ENCODE measurements at places on chromosomes 11 and 22.

DNA sequence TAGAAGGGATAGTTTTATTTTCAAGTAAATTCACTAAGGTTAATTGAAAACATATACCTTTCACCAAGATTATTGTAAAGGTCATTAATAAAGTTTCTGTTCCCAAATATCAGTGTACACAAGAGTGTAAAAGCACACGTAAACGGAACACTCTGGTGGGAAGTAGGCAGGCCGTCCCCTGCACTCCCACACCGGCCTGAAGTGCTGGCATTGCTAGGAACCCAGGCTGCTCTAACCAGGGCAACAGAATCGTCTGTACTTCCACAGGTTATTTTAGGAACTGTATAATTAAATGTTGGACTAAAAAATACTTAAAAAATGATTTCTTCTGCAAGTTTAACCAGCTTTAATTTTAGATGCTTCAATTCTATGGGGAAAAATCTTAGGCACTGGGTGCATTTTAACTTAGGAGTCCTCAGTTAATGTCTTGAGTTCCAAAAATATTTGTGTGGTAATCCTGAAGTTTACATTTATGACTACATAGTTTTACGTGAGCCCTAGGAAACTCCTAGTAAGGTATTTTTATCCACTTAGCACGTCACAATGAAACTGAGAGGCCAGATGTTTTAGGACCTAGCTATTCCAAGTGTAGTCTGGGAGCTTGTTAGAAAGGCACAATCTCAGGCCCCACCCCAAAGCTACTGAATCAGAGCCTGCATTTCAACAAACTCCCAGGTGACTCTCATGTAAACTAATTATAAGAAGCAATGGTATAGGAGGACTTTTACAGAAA lies 31.2 kb downstream of the KMT5B start:
- no peak for DNase-seq

GRCh38 chr11:113377681-113378412 lies 9.7 kb upstream of the ANKK1 start:
- DNase-seq = no peak

DNA sequence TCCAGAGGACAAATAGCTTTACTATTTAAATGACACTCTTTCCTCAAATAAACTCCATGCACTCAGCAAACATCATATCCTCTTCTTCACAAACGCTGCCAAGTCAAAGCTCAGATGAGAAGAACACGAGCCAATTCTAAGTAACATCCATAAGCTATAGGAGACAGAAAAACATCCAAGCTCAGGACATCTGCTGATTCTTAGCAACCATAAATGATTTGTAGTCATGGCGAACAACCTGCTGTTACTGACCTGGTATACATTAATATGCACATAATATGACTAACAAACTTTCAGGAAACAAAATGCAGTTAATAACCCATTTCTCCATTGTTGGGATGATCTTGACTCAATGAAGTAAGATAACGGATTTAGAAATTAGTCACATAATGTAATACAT lies 6.7 kb downstream of the GALNT18 start:
- DNase-seq = no peak

- DNase-seq = no peak
Measured at GRCh38 chr11:70725739-70726138, 327.4 kb downstream of the CTTN start.

- DNase-seq = no peak
Measured at GRCh38 chr11:84243629-84244263, 957.6 kb upstream of the CCDC90B start.

DNA sequence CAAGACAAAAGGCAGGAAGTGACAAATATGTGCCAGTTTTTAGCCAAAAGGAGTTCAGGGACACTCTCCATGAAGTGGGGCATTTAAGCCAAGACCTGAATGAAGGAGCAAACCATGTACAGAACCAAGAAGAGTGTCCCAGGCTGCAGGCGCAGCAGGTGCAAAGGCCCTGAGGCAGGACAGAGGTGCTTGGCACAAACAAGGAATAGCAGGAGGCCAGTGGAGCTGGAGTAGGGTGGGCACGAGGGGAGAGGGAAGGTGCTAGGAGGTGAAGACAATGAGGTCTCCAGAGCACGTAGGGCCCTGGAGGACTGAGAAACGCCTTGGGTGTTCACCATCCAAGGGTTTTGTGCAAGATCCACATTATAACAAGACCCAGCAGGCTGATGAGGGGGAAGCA lies 474.1 kb downstream of the MN1 start:
- DNase-seq = no peak

DNA sequence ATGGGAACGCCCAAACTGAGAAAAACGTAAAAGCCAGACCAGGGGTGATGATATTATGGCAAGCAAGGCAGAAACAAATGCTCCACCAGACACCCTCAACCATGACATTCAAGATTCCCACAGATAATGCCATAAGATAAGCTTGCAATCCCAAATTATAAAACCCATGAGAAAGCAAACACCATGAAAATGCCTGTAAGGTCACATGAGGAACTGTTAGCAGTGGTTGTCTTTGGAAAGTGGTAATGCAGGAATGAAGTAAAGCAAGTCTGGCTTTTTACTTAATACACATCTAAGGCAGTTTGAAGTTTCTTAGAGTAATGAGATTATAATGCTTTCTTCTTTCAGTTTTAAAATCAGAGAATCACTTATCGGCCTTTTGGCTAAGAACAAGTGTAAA lies 111.0 kb downstream of the MN1 start:
- DNase-seq = no peak

Data from effector CD8-positive, alpha-beta T cell (primary cell).